ENCODE measurements at places on chromosomes 7 and 10.

- DNase-seq: no peak
Observed at GRCh38 chr7:31253532-31253931, 87.0 kb downstream of the NEUROD6 start.

GRCh38 chr7:30612658-30613265 is 18.1 kb downstream of the GARS1 start:
- DNase-seq: no peak

GRCh38 chr10:129448539-129448938 is 18.5 kb upstream of the MGMT start:
- no peak for DNase-seq

DNA sequence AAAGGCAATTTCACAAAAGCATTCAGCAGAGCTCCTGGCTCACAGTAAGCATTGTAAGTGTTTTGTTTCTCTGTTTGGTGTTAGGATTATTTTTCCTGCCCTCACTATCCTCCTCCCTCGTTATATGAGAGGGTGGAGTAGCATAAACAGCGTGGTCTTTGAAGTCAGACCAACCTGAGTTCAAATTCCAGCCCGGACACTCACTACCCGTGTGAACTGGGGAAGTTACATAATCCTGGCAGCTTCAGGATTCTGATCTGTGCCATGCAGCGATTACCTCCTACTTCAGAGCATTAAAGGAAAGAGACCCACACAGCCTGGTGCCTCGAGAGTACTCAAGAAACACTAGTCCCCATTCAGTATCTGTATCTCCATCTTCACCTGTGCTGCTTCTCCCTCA is 386.5 kb downstream of the INHBA start:
- no peak for DNase-seq

DNA sequence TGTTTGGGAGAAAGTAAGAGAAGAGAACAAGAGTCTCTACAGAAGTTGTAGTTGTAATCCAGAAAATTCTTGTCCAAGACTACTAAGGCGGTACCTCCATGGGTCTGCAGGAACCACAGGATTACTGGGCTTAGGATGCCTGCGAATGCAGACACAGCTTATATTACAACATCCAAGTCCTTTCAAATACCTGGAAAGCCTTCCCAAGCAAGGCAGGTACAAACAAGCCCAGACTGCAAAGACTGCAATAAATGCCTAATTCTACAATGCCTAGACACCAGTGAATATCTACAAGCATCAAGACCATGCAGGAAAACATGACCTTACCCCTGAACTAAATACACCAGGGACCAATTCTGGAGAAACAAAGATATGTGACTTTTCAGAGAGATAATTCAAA is 178.2 kb downstream of the ARL4A start:
- DNase-seq: no peak

GRCh38 chr10:6482737-6483357 is 97.2 kb downstream of the PRKCQ start:
- no peak for DNase-seq

GRCh38 chr7:128427289-128427891 is 17.6 kb upstream of the IMPDH1 start:
- no peak for DNase-seq

DNA sequence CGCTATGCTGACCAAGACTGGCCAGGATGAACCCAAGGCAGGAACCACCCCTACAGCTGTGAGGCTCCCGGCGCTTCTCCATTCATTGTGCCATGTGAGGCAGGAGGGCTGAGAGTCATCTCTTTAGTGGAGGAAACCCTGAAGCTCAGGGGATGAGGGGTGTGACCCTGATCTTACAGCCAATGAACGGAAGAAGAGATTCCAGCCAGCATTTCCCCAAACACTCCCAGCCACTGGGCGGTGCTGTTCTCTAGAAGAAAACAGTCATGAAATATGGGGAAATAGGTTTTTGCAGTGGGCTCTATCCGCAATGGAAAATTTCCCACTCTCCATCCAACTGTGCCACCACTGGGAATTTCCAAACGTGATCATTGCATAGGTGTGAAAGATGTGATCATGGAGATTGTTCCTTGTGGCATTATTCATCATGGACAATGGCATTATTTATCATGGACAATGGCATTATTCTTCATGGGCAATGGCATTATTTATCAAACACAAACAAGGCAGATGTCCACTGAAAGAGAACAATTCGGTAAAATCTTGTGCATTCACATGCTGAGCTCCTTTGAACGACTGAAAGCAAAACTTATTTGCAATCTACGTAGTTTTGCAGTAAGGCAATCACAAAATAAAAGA is 14.0 kb upstream of the SLC18A2 start:
- DNase-seq: no peak

DNA sequence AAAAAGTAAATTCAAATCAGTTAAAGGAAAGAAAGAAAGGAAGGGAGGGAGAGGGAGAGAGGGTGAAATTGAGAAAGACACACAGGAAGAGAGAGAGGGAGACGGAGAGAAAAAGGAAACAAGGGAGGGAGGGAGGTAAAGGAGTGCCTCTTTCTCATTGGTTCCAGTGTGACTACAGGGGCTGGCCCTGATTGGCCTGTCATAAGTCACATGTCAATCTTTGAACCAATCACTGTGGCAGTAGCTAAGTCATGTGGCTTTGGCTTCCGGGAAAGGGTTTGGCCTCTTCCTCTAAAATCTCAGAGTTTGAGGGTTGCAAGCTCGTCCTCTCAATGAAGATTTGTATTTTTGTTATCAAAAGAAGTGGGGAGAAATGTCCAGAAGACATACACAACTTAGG is 150.2 kb downstream of the RAB11FIP2 start:
- no peak for DNase-seq

- no peak for DNase-seq
Observed at GRCh38 chr10:24041034-24041433, 167.9 kb upstream of the KIAA1217 start.

- DNase-seq: no peak
Observed at GRCh38 chr10:99394256-99394655, 36.2 kb downstream of the GOT1 start.

DNA sequence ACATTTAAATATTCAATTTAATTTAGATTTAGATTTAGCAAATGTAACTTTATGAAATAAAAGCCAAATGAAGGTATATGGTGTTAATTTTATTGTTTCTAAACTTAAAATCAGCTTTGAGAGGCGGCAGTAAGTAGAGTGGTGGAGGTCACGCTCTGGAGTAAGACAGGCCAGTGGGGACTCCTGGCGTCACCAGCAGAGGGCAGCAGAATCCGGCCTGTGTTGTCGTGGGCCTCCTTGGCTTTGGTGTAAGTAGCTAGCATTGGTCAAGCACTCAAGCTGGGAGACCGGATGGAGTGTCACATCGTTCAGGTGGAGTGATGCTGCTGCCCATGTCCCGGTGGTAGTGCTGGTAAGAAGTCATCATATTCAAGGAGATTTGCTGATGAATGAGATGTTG is 98.7 kb upstream of the DNAJB6 start:
- no peak for DNase-seq

GRCh38 chr7:38181111-38181510 is 3.1 kb downstream of the STARD3NL start:
- DNase-seq: no peak

GRCh38 chr7:94374721-94375566 is 19.8 kb upstream of the COL1A2 start:
- DNase-seq: no peak
